ENCODE measurements at places on chromosomes 12 and 14.

DNA sequence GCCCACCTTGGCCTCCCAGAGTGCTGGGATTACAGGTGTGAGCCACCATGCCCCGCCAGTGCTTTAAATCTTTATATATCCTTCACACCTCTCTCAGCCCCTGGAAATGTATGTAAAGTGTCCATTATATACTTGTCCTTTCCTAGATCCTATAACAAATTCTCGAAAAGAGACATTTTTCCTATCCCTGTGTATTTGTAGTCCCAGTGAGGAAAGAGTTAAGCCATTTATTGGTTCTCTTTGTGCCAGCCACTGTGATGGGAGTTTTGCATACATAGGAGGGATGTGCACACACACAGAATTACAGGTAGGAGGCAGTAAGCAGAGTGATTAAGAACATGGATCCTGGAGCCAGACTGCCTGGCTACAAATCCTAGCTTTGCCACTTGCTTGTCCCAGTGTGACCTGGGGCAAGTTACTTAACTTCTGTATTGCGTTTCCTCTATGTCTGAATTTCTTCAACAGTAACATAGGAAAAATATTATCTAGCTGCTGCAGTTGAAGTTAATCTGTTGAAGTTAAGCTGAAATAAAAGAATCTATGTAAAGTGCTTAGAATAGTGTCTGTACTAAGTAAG, 2.1 kb upstream of the RABGGTA start:
- no peak for DNase-seq

GRCh38 chr12:122837306-122838265, 2.3 kb downstream of the HIP1R start:
- DNase-seq: no peak

DNA sequence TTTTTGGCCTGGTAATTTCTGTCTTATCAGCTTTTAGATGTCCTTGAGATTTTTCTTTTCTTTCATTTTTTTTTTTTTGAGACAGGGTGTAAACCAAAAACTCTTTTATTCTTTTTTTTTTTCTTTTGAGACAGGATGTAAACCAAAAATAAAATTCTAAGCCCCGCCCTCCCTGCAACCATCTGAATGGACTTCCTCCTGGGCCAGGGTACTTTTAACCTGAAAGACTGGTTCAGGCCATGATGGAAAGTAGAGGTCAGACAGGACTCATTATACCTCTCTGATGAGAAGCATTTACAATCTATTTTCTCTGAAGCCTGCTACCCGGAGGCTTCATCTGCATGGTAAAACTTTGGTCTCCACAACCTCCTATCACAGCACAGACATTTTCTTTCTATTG, 33.5 kb upstream of the TCL1B start:
- no peak for DNase-seq

GRCh38 chr12:49866859-49867569, 24.1 kb upstream of the BCDIN3D start:
- DNase-seq: no peak

GRCh38 chr12:116529048-116529447, 30.1 kb upstream of the MAP1LC3B2 start:
- DNase-seq: no peak

GRCh38 chr14:96584199-96584906, 82.2 kb downstream of the PAPOLA start:
- DNase-seq: no peak

GRCh38 chr12:44555454-44555853, 320.7 kb downstream of the NELL2 start:
- no peak for DNase-seq

DNA sequence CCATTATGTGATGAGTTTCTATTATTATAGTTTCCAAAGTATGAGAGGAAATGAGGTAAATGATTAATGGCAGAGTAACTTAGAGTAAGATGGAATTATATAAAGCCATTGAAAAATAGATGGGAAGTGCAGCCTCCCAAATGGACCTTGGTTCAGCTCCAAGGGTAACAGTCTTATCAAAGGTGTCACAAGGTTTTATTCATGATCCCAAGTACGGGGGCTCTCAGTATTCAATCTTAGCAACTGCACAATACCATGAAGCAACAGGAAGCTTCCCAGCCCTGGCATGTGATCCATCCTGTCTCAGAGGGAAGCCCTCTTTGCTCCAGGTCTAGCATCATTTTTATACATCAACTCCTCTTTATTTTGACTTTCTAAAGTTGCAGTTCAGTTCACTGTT, 948.2 kb downstream of the GALC start:
- DNase-seq: no peak

GRCh38 chr12:15544589-15544988, 222.3 kb downstream of the PTPRO start:
- no peak for DNase-seq

DNA sequence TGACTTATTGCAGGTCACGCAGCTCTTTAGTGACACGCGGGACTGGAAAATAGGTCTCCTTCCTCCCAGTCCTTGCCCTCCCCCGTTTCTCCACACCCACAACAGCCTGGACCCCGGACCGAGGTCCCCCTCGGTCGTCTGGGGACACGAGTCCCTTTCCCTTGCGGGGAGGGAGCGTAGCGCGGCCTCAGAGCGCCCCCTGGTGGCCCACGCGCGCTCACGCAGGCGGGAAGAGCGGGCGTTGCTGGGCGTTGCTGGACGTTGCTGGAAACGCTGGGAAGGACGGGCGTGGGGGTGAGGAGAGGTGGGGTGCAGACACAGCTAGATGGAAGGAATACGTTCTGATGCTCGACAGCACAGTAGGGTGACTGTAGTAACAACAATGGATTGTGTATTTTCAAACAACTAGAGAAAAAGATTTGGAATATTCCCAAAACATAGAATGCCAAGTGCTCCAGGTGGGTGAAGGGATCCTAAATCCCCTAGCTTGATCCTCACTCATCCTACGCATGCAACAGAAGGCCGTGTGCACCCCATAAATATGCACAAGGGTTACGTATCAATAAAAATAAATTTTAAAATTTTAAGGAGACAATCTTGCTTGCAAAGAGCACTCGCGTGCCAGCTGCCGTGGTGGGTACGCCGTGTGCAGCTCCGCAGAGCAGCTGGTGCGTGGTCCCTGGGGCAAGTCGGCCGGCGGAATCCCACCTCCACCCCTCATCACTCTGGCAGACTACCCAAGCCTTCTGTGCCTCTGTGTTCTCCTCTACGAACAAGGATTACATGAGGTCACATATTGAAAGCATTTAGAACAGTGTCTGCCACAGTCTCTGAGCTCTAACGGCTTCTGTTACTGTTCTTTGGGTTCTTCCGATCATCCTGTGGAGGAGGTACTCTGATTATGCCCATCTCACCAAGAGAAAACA, 87.4 kb downstream of the B4GALNT3 start:
- DNase-seq: no peak

- no peak for DNase-seq
Observed at GRCh38 chr12:5078423-5078822, 34.7 kb downstream of the KCNA5 start.

- no peak for DNase-seq
Observed at GRCh38 chr14:23365036-23365731, at the start of gene EFS. EFS (minus strand) TSS chr14:23365172; CDS start chr14:23365025, 147 bp downstream.

DNA sequence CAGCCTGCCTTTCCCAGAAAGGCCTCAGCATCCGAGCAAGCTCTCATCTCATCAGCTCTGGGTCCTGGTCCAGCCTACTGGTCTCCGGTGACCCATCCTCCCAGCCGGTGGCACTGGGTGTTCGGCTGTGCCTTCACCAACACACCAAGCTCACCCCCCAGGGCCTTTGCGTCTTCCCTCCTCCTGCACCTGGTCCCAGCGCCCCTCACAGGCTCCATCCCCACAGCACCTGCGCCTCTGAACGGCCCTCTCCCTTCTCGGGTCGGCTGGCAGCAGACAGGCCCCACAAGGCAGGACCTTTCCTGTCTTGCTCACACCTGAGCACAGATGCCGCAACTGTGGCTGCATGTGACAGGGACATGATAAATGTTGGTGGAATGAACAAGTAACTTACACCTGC, 13.1 kb downstream of the P2RX2 start:
- DNase-seq: no peak

GRCh38 chr14:58060077-58060476, 91.9 kb downstream of the ARMH4 start:
- DNase-seq: no peak

- no peak for DNase-seq
Observed at GRCh38 chr12:159156-159782, 54.7 kb downstream of the SLC6A12 start.

GRCh38 chr14:33950320-33951182, at the start of gene EGLN3:
EGLN3 (minus strand) TSS chr14:33951074; CDS start chr14:33950752, 322 bp downstream.
- DNase-seq: no peak

DNA sequence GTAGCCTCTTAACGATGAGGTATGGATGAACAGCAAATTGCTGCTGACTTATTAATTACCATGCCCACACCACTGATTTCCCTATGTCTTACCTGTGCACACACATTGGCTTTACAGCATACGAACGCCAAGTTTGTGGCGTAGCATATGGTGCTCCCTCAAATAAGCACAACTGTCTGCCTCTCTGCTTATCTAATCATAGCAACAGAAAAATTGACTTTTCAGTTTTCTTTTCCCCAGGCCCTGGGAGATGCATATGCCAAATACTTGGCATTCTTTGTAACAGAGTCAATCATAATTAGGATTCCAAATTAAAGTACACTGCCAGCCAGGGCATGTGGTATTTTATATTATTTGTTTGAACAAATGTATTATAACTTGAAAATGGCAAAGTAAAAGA, 625.5 kb downstream of the DIO2 start:
- DNase-seq: no peak

DNA sequence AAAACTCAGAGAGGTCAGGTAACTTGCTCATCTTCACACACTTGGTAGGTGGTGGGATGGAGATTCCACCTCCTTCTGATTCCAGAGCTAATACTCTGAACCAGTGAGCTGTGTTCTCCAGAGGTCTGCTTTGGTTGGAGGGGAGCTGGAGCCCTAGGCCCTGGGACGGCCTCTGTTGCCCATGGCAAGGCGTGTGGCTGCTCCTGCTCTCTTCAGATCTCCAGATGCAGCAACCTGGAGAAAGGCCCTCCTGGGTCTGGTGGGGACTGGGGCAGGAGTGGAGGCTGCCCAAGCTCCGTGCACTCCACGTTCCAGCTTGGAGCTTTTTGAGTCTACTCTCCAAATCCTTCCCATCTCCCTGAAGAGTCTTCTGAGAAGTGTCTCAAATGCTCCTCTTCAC, 10.7 kb downstream of the CCND2 start:
- DNase-seq: no peak

GRCh38 chr14:23555882-23556699, at the start of gene THTPA:
THTPA (plus strand) TSS chr14:23556271; CDS start chr14:23556758, 487 bp downstream.
- peak; percentile 72 for DNase-seq

GRCh38 chr14:68888025-68888850, 90.9 kb downstream of the ACTN1 start:
- DNase-seq: no peak

DNA sequence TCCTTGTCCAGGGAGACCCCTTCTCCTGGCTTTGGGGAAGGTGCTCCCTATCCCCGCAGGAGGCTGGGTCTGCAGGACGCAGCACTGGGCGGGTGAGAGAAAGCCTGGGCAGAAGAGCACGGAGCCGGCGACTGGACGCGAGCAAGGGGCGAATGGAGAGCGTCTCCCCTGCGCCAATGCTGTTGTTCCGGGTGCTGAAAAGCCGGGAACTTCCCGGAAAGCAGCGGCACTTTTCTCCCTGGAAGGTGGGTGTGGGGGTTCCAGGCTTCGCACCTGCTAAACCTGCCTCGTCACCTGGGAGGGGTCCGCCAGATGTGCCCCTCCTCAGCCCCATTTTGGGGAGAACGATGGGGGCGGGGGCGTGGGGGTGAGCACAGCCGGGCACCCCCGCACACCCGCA, 417.1 kb upstream of the TMTC1 start:
- DNase-seq: no peak

- no peak for DNase-seq
Observed at GRCh38 chr12:59429766-59430165, 166.1 kb upstream of the SLC16A7 start.

DNA sequence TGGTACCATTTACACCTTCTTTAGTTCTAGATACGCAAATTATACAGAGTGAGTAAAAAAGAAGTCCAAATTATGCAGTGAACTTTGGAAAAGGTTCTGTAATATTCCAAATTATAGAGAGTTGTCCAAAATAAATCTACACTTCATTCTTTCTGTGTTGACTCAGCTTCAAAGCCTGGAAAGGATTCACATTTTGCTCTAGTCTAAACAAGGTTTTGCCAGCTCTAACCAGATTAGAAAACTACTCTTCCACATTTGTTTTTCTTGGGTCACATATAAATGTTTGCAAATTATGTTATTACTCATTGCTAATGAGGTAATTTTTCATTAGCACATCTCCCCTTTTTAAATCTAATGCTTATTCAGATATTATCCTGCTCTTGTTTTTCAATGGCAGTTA, 1562.4 kb upstream of the SEL1L start:
- DNase-seq: no peak

GRCh38 chr12:110670161-110670701, 18.7 kb downstream of the HVCN1 start:
- DNase-seq: peak; percentile 91

GRCh38 chr12:51915951-51916350, 8.6 kb downstream of the ACVRL1 start:
- DNase-seq: no peak

DNA sequence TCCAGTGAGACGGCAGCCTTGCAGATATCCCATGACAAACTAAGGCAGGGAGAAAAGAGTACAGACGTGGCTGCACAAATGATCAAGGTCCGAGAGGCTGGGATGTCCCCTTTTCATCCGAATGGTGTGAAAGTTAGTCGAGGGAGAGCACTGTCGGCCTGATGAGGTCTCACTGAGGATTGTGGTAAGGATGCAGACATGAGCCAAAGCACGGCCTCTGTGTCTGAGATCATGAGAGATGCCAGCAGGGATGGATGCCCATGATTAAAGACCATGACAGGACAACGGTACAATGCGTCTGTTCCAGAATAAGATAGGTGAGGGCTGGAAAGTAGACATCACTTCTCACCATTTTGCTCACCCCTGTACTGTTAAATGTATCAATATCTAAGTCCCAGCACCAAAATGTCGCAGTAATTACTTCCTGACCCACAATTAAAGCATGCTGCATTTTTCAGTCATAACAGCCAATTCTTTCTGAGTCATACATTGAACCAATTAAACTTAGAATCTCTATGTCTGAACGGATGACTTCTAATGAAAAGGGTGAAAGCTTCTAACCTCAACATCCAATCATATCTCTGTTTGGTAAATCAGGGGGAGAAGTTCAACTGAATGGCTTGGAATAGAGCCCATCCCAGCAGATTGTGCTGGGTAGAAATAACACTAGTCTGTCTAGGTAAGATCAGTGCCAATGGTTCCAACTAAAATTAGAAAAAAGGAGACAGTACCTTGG, 249.6 kb upstream of the SOX5 start:
- no peak for DNase-seq

- DNase-seq: no peak
Observed at GRCh38 chr14:87002776-87003175, 990.2 kb downstream of the GALC start.

DNA sequence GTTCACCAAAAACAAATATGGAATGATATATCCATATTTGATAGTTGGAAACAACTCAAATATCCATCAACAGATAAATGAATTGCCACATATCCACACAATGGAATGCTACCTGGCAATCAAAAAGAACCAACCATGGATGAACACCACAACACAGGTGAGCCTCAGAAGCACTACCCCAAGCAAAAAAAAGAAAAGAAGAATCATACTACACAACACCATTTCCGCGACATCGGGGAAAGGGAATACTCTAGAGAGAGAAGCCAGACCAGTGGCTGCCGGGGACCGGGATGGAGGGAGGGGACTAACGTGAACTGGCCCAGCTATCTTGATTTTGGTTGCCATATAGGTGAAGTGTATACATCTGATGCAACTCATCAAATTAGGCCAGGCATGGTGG, 41.4 kb downstream of the SCARB1 start:
- DNase-seq: no peak

- no peak for DNase-seq
Observed at GRCh38 chr12:96810477-96810876, 96.6 kb upstream of the NEDD1 start.

GRCh38 chr12:48084066-48084465, 21.8 kb downstream of the SENP1 start:
- DNase-seq: no peak

Measured in GM12864 (cell line).